ENCODE measurements at places on chromosomes 3 and 15. TPM values are rescaled to one million over a fixed set of nuclear protein-coding genes. Genes with fewer than 3 reads are reported as not detected.
A peak's percentile ranks its signal among the peaks of the same experiment; 100 is the strongest.

Gene CTXND1
- total RNA-seq: not detected

Gene SLC7A14
- not detected for total RNA-seq

Gene BCL2A1
- not detected for total RNA-seq

Gene MUC4
- 84.4 TPM for total RNA-seq

Gene RPS17
- 1,969 TPM for total RNA-seq

Gene LRRC2
- 0.08 TPM for total RNA-seq

Gene COL6A5
- total RNA-seq: not detected

Gene FSIP1
- 0.63 TPM for total RNA-seq

DNA sequence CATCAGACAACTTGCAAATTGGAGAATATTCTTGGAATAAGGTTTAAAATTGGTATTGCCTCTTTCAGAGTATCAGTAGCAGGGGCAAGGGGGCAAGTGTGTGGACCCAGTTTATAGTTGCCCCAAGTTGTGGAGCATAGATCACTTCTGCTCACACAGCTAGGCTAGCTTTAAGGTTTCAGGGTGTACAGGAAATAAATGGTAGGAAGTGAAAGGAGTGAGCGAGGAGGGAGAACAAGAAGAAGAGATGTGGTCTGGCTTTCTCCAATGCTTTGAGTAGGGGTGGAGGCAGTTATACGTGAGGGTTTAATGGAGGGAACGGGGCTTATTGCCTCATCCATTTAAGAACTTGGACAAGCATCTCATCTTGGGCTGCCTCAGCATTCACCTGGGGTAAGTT lies 290.0 kb upstream of the CFAP20DC start:
- DNase-seq: no peak

- no peak for DNase-seq
Measured at GRCh38 chr3:183349421-183350157, 78.8 kb downstream of the MCF2L2 start.

DNA sequence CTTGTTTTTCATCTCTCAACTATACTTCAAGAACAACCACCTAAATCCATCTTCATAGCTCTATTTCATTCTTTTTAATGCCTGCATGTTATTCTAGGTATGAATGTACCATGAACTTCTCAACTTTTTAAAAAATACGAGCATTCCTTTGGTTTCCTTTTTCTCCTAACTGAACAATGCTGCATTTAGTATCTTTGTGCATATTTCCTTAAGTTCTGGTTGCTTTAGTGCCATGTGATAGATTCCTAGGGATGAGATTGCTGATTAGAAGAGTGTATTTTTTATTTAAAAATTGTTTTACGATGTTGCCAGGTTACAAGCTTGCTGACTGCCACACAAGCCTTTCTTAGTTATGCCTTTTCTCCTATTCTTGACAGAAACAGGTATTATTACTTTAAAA lies 34.7 kb downstream of the PEX5L start:
- no peak for DNase-seq

DNA sequence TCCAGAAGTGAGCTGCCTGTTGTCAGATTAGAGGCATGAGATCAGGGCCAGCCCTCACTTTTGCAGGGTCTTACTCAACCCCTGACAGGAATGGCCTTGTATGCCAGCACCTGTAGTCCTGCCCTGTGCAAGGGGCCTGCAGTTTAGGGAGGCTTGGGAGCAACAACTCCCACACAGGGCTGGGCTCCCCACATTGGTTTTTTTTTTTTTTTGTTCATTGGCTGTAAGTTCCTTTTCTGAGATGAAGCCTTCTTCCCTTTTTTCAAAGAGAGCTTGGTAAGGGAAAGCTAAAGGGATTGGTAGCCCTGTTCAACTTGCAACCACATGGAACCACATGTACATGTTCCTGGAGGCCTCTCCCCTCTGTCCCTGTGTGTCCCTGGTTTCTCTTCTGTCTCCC lies 46.4 kb downstream of the TNFAIP8L3 start:
- DNase-seq: no peak

- no peak for DNase-seq
Measured at GRCh38 chr3:51916418-51916817, 13.3 kb upstream of the IQCF1 start.

DNA sequence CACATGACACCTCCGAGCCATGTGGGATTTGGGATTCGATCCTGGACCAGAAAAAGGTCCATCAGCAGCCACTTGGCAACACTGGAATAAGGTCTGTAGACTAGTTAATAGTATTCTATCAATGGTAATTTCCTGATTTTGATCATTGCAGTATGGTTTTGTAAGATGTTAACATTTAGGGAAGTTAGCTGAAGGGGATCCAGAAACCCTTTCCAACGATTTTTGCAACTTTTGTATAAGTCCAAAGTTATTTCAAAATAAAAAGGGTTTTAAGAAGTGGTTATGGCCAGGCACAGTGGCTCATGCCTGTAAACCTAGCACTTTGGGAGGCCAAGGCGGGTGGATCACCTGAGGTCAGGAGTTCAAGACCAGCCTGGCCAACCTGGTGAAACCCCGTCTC lies 10.2 kb downstream of the BDH1 start:
- no peak for DNase-seq

DNA sequence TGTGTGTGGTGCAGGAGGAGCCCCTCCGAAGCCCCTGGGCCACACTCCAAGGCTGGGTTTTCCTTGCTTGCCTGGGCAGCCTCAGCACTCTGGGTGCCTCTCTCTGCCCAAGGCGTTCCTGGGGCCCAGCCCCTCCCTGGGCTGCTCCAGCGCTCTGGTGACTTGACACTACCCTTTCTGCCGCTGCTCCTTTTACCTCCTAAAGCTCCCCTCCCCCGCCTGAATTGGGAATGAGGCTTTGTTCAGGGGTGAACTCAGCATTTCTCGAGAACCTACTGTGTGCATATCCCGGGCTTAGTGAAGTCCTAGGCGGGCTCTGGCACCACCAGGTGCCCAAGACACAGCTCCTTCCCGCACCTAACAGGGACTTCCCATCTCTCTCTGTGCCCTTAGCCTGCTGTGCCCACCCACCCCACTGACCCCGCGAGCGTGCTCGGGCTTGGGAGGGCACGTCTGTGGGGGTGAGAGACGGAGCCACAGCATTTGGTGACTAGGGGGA lies 1.2 kb upstream of the BAHD1 start:
- peak; percentile 40 for DNase-seq

DNA sequence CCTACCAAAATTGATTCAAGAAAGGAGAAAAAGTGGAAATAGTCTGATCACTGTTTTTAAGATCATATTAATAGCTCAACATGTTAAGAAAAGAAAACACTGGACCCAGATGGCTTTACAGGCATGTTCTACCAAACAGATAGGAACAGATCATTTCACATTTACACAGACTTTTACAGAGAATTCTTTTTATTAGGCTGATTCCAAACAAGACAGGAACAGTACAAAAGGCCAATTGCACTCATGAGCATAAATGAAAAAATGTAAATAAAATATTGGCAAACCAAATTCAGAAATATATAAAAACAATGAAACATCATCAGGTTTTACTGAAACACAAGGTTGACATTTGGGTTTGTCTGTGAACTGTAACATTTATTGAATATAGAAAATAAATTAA lies 106.5 kb downstream of the WNT5A start:
- DNase-seq: no peak

DNA sequence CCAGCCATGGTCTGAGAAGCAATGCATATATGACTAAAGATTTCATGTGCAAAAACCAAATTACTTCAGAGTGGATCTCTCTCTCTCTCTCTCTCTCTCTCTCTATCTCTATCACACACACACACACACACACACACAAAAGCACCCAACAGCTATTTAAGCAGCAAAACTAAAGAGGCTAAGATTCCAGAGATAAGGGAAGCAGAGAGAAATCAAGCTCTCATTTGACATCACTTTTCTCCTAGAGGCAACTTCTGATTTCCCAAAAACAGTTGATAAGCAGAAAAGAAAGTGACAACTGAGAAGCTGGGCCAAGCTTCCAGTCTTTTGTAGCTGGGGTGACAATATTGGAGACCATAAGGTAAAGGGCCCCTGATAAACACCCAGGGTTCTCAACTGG lies 526.0 kb upstream of the NR2F2 start:
- no peak for DNase-seq

DNA sequence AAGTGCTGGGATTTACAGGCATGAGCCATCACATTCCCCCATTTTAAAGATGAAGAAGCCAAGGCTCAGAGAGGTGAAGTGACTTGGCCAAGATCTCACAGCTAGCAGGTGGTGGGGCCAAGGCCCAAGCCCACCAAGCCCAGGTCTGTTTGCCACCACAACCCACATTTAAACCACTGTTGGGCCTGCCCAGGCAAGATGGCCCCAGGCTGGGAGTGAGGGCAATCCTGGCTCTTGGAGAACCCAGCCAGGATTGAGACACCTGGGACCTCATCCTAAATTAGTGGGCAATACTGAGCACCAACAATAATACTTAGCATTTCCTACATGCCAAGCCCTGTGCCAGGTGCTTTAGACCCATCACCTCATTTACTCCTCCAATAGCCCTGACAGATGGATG lies 6.9 kb downstream of the IGDCC3 start:
- DNase-seq: no peak

- DNase-seq: no peak
Measured at GRCh38 chr3:127427666-127428065, 139.8 kb upstream of the PRR20G start.

DNA sequence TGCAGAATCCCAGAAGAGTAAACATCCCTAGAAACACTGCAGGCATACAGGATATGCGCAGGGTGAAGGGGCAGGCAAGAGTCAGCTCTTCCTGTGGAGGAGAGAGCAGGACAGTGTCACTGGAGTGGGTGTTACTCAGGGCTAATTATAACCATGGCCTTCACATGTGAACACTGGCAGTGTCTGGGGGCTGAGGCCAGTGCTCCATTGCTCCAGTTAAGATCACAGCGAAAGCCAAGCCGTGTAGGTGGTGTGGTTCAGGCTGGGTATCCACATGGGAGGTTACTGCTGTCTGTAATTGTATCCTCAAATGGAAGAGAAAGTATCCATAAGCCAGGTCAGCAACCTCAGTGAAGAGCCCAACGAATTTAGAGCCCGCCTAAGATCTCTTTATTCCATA lies 84.6 kb downstream of the MESD start:
- no peak for DNase-seq

DNA sequence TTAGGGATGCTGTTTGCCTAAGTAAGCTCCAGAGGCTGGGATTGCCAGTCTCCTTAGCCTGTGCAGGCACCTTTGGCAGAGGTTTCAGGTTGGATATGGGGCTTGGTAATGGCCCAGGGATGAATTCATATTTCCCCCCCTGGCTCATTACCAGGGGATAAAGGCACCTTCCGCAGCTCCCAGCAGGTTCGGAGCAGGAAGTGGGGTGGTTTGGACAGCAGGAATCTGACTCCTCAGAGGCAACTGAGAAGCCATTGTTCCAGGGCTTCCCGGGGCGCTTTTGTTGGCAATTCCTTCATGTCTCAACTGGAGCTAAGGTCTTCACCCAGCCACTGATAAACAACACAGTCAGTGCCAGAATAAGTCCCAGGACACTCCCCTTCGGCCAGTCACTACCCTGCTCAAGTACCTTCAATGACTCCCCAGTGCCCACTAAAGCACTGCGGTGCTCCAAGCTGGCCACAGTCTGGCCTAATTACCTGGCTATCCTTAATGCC lies 85.3 kb upstream of the SLC6A6 start:
- DNase-seq: peak; percentile 58

DNA sequence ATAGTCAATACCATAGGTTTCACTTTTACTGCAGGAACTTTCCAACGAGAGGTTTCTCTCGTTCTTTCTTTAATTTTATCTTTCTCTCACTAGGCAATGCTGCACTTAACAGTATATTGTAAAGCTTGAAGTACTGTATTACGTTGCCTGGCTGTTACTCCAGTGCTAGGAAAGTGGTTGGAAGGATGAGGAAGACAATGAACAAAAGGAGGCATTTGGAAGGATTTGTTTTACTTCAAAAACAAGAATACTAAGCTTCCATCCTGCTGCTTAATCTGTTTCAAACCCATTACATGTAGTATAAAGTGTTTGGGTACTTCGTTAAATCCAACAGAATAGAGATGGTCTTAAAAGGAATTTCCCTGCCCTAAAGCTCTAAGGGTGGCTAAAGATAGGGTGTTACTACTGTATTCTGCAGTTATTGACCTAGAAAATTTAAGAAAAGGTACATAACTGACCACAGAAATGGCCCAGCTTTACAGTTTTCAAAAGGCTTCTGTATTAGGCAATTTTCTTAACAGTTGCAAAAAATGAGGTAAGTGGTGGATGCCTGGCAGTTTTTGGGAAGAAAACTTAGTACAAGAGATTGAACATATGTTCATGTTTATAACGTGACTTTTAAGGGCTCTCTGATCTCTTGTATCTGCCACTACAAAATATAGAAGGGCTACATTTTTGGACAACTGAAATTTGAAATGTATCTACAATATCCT lies 785 bp upstream of the IFT57 start:
- DNase-seq: no peak

GRCh38 chr15:66876731-66877476 lies 174.9 kb downstream of the SMAD6 start:
- DNase-seq: no peak

GRCh38 chr15:69908590-69909420 lies 188.9 kb downstream of the TLE3 start:
- DNase-seq: no peak

DNA sequence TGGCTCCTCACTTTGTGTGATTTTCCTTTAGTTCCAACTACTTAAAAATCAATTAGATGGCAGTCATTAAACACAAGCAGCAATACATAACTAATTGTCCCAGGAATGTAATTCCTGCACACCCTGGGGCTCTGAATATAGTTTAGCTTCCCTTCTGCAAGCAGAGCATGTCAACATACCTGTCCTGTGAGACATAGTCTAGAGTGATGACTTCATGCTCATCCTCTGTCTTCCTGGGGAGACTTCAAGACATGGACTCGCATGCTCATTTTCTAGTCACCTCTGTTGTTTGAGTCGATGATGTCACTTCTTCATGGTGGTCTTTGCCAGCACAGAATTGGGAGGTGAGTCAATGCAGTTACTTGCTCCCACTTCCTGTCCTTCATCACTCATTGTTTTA lies 15.7 kb downstream of the C3orf52 start:
- DNase-seq: no peak

DNA sequence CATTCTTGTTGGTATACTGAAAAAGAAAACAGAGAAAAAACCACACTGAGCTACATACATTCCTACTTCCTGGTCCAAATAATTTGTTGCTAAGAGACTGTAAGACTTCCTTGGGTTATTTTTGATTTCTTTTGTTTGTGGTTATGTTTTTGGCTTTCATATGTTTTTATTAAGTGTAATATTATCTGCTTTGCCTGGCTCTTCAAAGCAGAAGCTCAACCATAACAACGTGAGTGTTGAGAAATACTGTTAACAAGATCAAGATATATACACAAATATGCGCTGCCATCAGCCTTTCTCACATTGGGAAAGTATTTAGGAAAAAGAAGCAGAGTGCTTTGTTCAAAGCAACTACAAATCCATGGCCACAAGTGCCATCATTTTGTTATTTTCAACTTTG lies 556.2 kb upstream of the CBLB start:
- no peak for DNase-seq

GRCh38 chr3:12049675-12050074 lies 45.5 kb downstream of the SYN2 start:
- no peak for DNase-seq
